WTC11 (cell line): ENCODE measurements at places on chromosomes 1 and 21.

DNA sequence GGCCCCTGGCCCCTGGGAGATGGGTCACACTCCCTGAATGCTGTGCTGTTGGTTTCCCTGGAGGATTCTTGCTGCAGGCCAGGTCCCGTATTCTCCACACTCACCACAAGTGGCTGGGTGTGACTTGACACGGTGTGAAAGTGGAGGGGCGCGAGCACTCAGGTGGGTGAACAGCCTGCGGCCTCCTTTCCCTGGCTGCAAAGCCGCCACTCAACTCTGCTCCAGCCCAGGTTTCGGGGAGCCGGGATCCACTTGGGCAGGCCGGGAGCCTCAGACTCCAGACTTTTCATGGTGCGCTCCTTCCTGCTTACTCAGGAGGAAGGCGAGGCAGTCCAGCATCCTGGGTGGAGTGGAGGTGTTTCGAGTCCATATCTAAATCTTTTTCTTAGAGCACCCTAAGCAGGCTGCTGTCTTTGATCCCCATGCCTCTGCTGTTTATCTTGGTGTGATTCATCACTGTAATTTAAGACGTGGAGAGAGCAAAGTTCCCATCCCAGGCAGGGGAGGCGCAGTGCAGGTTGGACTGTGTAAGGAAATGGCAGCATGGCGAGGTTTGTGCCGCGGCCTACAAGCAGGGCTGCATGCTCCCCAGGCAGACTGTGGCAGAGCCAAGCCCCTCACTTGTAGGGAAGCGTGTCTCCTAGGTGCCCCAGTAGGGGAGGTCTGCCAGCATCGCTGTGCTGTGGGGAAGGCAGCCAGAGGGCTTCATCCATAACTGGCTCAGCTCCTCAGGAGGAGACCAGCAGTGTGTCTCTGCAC is 29.6 kb downstream of the VANGL1 start:
- no peak for DNase-seq

GRCh38 chr21:34235514-34235913 is 128.3 kb upstream of the KCNE2 start:
- no peak for DNase-seq

GRCh38 chr1:28258628-28259251 is 578 bp upstream of the SESN2 start:
- no peak for DNase-seq

DNA sequence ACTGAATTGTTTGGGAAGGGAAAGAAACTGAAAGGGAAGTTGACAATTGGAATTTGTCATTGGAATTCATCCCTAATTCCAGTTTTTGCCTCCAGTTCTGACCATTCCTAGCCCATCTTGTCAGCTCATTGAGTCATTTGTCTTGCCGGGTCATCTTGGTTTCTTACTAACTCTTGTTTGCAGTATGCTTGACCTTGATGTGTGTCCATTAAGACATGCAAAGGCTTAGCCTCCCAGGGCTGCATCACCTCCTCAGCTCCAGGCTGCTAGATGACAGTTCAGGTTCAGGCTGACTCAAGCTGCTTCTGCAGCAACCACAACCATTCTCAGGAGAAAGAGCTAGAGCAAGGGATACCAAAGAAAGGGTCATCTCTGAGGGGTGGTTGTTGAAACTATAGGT is 151.3 kb upstream of the PTGFR start:
- no peak for DNase-seq

- DNase-seq: no peak
These were observed 59.3 kb downstream of the MAN1C1 start for GRCh38 chr1:25675729-25676476.

DNA sequence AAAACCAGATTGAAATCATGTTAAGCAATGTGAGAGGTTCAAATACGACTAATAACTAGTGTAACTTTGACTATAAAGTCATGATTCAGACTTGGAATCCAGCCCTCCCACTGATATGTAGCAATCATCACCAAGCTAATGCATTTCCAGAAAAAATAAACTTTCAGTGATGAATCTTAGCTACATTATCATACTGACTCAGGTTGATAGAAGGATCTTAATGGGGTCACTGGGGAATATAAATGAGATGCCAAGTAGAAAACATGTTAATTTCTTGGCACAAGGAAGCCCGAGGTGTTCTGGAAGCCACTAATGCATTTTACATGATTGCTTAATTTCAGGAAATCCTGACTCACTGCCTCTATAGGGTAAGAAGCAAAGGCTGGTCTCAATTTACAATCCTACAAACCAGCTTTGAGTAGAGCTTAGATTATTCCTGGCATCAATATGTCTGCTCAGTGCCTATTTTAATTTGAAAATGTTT is 67.7 kb downstream of the SELENOF start:
- DNase-seq: no peak

DNA sequence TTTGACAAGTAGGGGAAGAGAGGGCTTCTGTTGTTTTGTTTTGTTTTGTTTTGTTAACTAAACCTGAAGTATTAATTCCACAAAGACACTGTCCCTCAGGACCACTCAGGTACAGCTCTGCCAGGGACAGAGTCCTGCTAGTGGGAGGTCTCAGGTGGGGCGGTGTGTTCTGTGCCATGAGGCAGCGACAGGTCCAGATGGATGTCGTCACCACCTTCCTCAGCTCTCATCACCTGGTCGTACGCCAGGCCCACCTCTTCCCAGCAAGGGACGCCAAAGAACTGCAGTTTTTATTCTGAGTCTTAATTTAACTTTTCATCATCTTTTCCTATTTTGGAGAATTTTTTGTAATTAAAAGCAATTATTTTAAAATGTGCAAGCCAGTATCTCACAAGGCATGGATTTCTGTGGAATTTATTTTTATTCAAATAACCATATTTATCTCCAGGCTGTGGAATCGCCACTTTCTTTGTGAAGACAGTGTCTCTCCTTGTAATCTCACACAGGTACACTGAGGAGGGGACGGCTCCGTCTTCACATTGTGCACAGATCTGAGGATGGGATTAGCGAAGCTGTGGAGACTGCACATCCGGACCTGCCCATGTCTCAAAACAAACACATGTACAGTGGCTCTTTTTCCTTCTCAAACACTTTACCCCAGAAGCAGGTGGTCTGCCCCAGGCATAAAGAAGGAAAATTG is 62.5 kb downstream of the POFUT2 start:
- no peak for DNase-seq
